Forelimb muscle (tissue), 1 donor: ENCODE measurements at places on chromosomes 5 and 9. TPM values are rescaled to one million over a fixed set of nuclear protein-coding genes. Genes with fewer than 3 reads are reported as not detected.

DNA sequence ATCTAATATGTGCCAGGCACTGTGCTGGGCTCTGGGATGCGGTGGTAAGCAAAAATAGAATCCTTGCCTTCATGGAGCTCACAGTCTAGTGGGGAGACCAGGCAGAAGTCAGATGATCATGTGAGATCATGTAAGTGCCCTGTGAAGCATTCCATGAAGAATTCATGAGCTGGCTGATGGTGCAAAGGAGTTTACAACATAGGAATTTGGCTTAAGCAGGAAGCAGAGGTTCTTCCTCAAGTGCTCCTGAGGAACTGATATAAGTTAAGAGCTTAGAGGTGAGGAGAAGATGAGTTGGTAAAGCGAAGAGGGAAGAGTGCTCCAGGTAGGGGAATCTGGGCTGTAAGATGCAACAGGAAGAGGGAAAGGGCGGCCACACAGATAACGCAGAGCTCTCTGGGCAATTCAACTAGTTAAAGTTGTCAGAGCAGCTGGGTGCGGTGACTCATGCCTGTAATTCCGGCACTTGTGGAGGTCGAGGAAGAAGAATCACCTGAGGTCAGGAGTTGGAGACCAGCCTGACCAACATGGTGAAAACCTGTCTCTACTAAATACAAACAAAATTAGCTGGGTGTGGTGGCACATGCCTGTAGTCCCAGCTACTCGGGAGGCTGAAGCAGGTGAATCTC is 78.5 kb upstream of the SPATA31D4 start:
- no peak for DNase-seq

DNA sequence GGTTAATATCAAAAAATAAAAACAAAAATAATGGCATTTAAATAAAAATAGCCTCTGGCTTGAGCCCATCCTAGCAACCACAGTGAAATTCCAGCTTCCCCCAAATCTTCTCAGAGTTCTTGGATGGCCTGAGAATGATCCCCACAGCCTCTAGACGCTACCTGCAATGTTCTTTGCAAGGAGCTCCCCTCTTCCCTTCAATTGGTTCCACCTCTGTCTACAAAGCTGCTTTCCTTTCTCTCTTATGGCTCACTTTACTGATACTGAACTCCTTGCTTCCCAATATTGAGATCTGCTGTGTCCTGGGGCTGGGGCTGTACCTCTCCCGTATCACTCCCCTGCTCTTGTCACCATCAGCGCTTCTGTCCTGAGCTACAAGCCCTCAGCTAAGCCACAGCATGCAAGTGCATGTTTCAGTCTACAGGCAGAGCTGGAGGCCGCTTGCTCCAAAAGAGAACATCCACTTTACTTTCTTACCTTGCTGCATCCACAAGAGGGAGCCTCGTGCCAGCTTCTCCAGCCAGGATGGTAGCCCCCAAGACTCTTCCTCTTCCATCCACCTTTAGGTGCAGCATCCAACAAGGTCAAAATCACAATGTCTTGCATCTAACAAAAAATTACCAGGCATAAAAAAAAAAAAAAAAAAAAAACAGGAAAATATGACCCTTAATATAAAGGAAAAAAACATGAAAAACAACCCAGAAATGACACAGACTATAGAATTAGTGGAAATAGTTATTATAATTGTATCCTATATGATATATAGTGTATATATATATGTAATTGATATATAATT is 57.4 kb upstream of the PRSS3 start:
- no peak for DNase-seq

DNA sequence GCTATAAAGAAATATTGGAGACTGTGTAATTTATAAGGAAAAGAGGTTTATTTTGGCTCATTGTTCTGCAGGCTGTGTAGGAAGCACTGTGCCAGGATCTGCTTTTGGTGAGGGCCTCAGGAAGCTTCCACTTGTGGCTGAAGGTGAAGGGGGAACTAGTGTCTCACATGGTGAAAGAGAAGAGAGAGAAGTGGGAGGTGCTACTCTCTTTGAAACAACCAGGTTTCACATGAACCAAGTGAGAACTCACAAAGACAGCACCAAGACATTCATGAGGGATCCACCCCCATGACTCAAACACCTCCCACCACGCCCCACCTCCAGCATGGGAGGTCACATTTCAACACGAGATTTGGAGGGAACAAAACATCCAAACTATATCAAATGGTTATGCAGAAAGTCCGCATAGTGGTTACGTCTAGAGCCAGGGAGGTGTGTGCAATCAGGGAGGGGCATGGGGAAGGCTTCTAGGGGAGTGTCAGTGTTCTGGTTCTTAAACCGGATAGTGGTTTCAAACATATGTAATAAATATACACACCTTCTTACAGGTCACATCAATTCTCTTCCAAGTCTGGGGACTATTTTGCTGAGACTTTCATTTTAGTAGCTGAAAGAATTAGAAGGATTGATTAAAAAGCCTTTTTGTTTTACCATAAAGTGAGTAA is 113.0 kb downstream of the TRIO start:
- DNase-seq = no peak

DNA sequence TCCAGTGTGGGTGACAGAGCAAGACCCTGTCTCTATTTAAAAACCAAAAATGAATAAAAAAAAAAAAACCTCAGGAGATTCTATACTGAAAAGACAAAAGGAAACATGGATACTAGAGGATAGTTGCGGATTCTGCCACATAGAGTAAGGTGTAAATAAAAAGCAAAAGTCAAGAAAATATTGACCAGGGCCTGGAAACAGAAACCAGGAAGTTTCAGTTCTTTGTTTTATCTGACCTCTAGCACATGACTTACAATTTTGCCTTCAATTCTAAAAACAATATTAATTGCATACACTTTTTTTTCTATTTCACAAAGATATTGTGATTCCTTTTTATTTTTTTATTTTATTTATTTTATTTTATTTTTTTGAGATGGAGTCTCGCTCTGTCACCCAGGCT is 96.2 kb upstream of the NMUR2 start:
- DNase-seq = no peak

- no peak for DNase-seq
These were observed 765.1 kb downstream of the PTPRD start for GRCh38 chr9:9847750-9848149.

DNA sequence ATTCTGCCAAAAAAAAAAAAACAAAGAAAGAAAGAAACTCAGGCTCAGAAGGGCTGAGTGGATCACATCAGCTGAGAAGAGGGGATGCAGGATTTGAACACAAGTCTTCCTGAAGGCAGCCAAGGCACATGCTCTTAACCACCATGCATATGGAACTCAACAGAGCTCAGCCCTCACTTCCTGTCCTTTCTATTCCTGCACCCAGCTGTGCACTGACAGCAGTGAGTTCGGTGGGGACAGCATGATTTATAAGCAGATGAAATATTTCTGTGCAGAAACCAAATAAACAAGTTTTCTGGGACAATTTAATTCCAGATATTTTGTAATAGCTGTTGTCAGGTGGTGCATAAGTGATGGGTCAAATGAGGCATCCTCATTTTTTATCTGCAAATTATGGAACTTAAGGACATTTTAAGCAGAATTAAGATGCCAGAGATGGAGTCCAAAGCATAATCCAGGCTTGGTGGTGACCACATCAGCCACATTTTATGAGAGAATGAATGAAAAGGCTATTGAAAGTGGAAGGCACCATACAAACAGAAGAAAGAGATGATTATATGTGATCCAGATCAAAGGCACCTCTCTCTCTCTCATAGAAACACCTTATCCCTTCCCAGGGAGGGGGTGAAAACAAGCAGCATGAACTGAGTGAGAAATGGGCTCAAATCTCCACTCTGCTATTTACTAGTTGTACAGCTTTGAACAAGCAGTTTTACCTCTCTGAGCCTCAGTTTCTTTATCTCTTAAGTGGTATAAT is 303.6 kb upstream of the MSX2 start:
- no peak for DNase-seq

DNA sequence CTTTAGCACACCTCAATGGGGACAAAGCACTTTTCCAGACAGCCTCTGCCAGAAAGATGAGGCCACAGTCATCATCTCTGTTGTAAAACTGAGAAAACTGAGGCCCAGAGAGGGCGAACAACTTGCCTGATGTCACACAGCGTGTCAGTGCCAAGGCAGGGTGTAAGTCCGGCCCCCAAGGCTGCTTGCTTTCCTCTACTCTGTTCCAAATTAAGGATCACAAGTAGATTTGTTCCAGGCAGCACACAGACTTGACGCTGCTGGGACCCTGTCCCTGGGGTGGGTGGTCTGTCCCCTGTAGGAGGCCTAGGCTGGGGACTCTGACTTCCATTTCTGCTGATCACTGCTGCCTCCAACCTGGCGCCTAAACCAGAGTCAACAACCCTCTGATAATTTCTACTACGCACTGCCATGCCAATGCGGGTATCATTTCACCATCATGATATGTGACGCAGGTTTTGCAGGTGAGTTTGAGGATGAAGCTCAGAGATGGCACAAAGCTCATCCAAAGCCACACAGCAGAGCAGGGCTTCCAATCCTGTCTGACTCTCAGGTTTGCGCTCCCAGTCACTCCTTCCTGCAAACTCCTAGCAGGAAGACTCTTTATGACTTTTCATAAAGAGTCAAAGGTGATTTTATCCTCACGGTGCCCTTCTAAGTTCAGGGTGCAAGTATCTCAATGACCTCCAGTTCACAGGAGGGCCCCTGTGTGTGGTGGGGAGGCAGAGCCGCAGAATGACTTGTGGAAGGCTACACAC is 13.5 kb upstream of the RALGDS start:
- DNase-seq = no peak

DNA sequence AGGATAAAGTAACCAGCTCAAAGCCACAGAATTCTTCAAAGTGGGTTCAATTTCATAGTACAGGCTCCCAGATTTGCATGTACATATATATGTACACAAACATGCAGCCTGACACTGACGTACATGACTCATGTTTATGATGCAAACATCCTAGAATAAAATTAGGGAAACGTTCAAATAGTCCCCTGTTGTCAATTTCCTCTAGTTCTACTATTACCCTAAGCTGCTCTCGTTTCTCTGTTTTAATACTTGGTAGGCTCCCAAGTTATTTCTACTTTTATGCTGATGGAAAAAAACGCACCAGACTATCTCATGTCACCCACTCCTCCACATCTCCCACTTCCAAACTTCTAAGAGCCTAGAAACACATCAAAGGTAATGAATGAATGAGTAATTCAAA is 229.7 kb downstream of the EPB41L4A start:
- DNase-seq = no peak

DNA sequence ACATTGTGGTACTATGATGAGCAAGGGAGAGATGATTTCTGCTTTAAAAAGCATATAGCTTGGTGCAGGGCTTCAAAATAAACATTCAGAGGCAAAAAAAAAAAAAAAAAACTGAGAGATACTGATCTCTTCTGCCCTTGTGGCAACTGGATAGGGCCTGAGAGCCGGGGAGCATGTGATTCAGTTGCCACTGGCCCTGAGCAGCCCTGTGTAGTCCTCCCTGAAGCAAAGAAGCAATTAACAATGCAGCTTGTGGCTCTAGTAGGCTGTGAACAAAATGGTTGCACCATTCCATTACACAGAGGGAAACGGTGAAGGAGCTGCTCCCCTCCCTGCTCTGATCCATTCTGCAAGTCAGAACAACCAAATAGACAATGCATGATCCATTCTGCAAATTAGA is 347.5 kb upstream of the DAB2 start:
- no peak for DNase-seq

DNA sequence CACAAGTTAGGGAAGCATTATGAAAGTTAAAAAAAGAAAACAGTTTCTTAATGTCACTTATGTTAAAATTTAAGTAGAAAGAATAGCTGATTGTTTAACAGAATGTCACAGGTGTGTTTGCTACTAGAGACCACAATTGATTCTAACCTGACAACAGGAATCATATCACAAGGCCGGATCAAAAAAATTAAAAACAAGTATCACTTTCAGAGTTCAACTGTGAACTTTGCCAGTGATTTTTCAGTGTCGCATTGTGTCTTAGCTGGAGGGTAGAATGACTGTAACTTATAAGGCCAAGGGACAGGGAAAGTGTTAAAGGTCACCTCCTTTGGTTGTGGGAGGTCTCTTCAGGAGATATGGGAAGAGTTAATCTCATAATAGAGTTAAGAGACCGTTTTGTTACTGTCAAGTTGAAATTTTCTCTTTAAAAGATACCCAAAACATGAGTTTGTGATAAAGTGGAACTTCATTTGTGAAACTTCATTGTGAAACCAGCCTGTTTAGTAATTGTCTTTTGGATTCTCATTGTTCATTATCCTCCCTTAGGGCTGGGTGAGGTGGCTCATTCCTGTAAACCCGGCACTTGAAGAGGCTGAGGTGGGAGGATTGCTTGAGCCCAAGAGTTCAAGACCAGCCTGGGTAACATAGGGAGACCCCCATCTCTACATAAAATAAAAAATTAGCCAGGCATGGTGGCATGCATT is 40.9 kb downstream of the CPEB4 start:
- no peak for DNase-seq

- no peak for DNase-seq
These were observed 12.9 kb downstream of the DYNC2I2 start for GRCh38 chr9:128643519-128644300.

DNA sequence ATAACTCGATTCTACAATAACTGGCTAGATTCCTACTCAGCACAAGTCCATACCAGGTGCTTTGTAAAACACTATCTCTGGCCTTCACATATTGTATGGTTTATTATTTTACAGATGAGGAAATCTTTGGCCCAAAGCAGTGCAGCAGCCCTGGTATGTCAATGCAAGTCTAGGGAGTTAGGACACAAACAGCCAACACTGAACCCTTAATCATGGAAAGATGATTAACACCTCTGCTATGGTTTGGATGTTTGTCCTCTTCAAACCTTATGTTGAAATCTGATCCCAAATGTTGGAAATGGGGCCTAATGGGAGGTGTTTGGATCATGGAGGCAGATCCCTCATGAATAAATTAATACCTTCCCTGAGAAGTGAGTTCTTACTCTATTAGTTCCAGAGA is 76.6 kb downstream of the MAPKAP1 start:
- DNase-seq = no peak

DNA sequence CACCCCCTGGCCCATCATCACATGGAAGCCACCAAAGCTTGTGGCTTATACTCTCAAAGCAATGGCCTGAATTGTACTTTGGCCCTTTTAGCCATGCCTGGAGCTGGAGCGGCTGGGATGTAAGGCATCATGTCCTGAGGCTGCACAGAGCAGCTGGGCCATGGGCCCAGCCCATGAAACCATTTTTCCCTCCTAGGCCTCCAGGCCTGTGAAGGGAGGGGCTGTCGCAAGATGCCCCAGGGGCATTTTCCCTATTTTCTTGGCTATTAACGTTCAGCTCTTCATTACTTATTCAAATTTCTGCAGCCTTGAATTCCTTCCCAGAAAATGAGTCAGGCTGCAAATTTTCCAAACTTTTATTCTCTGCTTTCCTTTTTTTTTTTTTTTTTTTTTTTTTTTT is 27.7 kb downstream of the FST start:
- DNase-seq = no peak

DNA sequence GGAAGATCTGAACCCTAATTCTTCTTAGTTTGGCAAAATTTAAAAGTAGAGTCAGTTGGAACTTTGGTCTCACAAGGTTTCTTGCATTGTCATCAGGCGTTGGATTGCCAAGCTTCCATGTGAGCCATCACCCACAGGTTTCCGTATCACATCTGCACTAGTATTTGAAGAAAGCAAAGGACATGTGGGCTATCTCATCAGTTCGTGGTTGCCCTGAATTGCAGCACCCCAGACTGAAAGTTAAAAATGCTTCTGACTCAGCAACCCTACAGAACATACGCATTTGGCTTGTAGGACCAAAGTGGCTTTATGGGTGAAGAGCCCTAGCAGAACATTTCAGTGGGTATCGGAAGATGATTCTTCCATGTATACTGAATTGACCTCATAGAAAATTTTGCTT is 358.0 kb downstream of the ENC1 start:
- DNase-seq = no peak

- no peak for DNase-seq
These were observed 23.9 kb upstream of the SAP30L start for GRCh38 chr5:154421868-154422267.

FANCC gene
- 15.3 TPM for polyA plus RNA-seq

PCDHGA6 gene
- polyA plus RNA-seq = 2.6 TPM

MUSK gene
- 14.6 TPM for polyA plus RNA-seq

PRR16 gene
- polyA plus RNA-seq = 19.3 TPM
